ENCODE measurements at places on chromosomes 3 and 15.
A peak's percentile ranks its signal among the peaks of the same experiment; 100 is the strongest.

DNA sequence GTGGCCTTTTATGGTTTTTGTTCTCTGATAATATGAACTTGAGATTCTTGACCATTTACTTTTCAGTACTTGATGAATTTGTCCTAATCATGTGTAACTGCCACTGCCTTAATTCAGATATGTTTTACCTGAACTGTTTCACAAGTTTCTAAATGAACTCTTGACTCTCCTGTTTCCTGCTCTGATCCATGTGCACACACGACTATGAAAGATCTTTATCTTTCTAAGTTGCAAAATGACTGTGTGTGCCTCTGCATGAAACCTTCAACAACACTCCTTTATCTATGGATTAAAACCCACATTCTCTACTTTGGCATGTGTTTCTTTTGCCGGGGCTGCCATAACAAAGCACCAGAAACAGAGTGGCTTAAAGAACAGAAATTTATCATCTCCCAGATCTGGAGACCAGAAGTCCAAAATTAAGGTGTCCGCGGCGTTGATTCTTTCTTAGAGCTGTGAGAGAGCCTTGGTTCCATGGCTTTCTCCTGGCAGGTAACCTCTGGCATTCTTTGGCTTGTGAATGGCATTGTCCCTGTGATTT, 275.0 kb downstream of the ADAMTSL3 start:
- DNase-seq, result no peak

DNA sequence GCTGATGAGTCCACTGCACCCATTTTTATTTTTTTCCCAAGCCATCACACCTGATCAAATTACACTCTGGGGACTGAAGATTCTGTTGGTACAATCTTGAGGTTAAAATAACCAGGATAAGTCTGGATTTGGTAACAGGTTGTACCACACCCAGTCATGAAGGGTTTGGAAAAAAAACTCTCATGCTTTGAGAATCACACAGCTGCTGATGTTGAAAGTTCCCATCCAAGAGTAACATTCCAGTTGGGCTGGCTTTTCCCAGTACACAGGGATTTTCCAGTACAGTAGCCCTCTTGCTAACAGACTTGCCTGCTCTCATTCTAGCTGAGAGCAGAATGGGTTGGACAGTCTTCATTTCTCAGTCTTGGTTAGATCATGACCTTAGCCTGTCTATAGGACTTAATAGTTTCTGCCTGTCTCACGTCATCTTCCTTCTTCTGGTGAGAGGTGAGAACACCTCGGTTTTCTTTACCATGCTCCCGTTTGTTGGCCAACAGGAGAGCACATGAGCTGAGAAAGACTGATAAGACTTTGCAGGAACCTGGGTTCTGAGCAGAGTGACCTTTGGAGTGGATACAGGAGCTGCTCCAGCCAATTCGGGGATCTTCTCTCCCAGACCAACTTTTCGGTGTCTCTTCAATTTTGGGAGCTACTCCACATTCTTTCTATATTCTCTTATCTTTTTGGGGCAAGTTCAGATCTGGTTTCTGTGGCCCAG, 300.1 kb upstream of the LYSMD4 start:
- no peak for DNase-seq

- peak; percentile 61 for DNase-seq
These were observed 599.0 kb downstream of the MAGI1 start for GRCh38 chr3:65439641-65440284.

DNA sequence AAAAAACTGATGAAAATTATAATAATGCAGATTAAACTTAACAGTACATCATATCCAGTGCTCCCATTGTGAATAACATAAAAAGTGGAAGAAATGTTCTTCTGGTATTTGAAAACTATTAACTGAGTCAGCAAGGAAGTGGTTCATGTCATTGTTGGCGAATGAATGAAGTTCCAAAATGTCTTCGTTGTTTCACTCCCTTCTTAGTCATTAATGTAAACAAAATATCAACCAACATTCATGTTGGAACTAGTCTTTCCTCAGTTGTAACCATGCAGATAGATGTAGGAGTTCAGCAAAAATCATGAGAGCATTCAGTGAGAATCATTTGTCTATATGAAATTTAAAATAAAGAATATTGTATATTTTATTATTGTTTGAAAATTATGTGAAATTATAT, 44.1 kb upstream of the ICE2 start:
- no peak for DNase-seq

- no peak for DNase-seq
These were observed 22.4 kb downstream of the FBXW12 start for GRCh38 chr3:48394391-48394790.

DNA sequence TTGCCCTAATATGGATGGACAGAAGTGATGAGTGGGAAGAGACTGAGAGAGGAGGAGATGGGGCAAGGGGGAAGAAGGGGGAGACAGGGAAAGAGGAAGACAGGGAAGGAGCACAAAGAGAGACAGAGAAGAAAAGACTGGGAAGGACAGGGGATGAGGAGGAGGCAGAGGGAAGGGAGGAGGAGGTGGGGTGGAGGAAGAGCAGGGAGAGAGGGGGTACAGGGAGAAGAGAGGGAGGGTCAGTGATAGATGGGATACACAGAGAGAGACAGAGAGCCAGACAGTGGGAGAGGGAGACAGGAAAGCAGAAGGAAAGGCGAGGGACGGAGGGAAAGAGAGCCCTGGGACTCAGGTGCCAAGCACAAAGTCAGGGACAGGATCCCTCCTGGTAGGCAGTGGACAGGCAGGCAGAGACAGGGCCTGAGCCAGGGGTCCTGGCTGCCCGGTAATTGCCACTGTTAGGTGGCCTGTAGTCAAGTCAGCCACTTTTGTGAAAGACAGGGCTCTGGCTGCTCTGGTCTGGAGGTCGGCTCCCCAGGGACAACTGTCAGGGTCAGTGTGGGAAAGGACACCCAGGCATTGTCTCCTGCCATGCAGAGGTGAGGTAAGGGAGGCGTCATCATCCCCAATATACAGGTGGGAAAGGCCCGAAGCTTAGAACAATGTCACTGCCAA, 9.8 kb downstream of the VILL start:
- no peak for DNase-seq

GRCh38 chr15:79738143-79738542, 158.7 kb downstream of the MTHFS start:
- DNase-seq, result no peak

- DNase-seq, result no peak
These were observed 144.6 kb downstream of the SHOX2 start for GRCh38 chr3:157961665-157962064.

- DNase-seq, result no peak
These were observed 335.9 kb upstream of the SLCO3A1 start for GRCh38 chr15:91517491-91518200.

- peak; percentile 11 for DNase-seq
These were observed 8.1 kb downstream of the PGBD4 start for GRCh38 chr15:34109797-34110663.

DNA sequence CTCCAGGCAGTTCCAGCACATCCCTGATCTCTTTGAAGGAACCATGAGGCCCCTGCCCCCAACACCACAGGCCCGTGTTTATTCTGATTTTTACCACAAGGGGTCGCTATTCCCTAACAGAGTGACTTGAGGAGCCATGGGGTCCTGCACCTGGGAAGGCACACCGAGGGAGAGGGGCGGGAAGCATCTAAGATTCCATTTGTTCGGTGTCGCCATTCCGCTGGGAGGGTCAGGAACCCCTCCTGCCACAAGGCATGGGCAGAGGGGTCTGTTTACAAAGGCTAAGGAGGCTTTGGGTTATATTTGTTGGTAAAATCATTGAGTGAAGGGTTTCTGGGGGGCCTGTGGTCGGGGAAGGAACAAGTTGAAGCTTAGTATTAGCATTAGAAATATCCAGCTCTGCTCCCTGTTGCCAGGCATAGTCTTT, 77.1 kb downstream of the WDR76 start:
- peak; percentile 74 for DNase-seq

DNA sequence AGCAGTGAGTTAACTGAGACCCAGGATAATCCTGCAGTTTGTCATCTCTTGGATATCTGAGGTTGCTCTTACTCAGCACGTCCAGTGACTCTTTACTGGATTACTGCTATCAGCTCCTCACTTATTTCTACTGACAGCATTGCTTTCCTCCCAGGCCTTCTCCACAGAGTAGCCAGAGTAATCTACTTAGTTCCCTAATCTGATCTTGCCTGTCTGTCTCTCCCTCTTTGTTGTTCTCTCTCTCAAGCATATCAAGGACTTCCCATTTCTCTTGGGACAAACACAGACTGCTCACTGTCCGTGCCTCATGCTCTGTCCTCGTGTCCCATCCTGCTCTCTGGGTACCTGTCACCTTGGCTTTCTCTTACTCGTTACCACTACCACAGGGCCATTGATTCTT, 376.2 kb downstream of the FEZF2 start:
- DNase-seq, result no peak

DNA sequence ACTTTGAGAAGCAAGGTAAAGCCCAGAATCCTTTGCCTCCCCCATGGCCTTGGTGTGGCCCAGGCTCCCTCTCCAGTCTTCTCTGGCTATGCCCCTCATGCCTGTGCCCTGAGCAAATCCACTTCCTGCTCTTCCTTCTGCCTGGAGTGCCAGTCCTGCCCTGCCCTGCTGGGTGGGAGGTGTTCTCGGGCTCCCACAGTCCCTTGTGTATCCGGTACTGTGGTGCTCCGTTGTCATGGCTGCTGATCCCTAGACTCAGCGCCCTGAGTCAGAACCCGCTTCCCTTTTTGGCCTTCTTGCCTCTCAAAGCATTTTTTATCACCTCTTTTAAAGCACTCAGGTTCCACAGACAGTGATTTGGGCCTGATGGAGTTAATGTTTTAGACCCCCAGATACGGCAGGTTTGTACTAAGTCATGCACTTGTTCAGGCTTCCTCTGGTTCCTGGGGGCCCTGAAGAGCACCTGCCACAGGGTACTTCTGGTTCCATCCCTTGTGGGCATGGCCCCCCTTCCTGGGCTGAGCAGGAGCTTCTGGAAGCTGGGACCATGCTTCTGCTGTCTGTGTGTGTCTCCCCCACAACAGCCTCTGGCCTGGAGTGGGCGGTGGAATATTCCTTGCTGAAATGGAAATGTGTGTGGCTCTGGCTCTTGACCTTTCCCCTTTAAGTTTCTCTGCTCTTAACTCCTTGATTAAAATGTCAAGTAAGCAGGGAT, 29.6 kb upstream of the ADAMTS7 start:
- DNase-seq, result no peak

GRCh38 chr3:112061152-112061551, 25.0 kb upstream of the C3orf52 start:
- DNase-seq, result no peak

DNA sequence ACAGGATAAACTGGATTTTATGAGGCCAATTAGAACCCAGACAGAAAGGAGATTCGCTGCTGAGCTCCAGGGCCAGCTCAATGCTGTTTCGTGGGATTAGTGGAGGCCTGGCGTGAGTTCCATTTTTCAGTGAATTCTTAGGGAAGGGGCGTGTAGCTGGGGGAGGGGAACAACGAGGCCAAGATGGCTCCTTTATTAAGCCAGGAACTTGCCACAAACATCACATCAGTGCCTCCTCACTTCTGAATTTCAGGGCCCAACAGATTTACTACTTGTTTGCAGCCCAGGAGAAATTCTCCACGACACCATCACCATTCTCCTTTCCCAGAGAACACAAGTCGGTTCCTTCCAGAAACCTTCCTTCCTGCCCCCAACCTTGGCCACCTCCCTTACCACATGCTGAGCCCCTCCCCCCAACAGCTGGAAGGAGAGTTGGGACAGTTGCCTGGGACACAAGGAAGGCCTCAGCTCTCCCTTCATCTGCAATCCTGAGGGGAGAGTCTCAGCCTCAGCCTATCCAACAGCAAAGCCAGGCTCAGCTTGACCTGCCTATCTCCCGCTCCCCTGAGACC, 5.8 kb downstream of the IGDCC4 start:
- DNase-seq, result no peak

- DNase-seq, result no peak
These were observed 10.9 kb downstream of the RTP1 start for GRCh38 chr3:187208159-187208558.

DNA sequence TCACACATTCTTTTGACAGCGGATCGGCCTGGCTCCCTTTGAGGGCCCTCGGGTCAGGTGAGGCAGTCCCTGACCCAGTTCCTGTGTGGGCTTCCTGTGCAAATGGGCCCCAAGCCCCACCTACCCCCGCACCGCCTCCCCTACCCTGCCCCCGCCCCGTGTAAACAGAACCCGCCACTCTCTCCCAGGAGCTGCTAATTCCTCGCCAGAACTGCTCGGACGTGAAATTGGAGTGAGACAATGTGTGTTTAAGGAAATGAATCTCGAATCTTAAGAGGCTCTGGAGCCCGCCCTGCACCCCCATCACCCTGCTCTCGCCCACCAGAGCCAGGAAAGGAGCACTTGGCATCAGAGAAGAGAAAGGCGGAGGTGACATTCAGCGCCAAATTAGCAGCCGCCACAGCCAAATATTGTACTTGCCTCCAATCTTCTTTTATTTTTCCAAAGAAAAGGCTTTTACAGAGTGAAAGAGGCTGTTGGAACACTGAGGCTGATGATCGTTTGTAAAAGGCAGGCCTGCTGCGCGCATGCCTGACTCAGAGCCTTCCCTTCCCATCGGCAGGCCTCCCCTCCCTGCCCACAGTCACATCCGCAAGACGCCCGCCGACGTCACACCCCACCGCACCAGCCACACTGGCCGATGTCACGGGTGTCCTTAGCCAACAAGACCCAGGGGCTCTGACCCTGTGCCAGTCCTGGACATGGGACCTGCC, 53.1 kb downstream of the CACNA2D2 start:
- no peak for DNase-seq

DNA sequence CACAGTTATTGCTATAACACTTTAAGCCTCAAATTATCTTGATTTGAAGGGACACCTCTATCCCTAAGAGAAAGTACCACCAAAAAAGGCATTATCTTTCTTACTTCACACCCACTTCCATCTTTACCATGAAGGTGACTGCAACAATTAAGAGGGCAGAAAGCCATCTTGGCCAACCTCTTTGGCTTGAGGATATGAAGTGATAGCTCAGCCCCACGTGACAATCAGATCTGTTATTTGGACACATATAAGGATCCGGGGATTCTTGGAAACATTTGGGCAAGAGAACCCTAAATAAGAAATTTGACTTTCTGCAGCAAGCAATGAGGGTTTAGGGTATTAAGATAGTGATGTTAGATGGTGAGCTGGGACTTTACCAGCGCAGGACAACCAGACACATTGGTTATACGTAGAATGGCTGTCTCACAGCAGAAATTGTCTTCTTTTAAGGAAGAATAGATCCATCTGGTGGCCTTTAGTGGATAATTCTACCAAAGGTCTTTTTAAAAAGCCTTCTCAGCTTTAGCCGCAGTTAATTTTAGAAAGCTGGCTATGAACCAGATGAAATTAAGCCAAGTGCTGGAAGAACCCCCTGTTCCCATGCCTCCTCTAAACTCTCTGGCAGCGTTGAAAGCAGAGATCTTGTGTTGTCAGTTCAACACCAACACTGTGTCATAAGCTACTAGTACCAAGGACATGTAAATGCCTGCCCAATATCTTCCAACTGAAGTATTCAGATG, 12.3 kb downstream of the HCLS1 start:
- DNase-seq, result no peak

- no peak for DNase-seq
These were observed 48.4 kb upstream of the MEIS2 start for GRCh38 chr15:37148714-37149113.

GRCh38 chr3:63576846-63577245, 75.6 kb upstream of the SNTN start:
- no peak for DNase-seq

GRCh38 chr3:49606427-49606826, 52.1 kb downstream of the BSN start:
- DNase-seq, result no peak

- DNase-seq, result no peak
These were observed 193.2 kb downstream of the MEX3B start for GRCh38 chr15:81852411-81853149.

- peak; percentile 68 for DNase-seq
These were observed at the start of gene RBMS3 for GRCh38 chr3:29280404-29281093. Gene RBMS3, plus strand, starts transcription at chr3:29281071.

- no peak for DNase-seq
These were observed 50.9 kb downstream of the FEM1B start for GRCh38 chr15:68328443-68328842.
